ENCODE measurements at places on chromosomes 6 and 20. TPM values are rescaled to one million over a fixed set of nuclear protein-coding genes. Genes with fewer than 3 reads are reported as not detected.

The FKBP5 gene
- 18.5 TPM for polyA plus RNA-seq

The FOXF2 gene
- 0.14 TPM for polyA plus RNA-seq

DNA sequence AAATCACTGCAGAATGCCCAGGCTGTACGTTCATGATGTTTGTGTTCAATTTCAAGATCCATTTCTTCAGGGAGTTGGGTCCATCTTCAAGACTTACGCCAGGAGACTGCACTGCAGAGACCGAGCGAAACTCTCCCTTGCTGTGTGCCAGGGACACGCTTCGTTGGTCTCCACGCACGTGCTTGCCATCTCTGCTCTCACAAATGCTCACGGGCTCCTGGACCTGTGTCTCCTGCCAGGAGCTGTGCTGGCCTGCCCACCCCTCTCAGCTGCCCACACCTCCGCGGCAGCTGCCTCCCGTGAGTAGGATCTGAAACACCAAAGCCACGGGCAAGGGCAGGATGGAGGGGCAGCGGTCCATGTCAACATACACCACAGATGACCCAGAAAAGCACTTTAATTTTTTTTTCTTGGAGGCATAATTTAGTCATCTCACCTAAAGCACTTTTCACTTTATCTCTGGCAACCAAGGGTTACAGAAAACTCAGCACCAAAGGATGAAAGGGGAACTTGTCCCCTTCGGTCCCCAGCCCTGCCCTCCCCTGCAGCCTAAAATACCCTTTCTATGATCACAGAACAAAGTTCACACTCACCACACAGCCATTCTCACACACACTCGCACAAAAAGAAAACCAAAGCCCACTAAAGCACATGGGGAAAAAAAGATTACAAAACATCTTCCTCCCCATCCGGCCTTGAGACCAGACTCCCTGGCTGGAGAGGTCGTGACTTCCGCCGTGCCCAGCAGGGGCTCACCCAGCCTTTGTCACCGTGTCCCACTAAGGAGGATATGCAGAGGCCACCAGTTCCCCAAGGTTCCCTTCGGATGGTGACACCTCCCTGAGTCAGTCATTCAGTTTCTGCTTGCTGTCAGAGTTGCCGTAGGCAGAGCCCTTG lies 137.9 kb downstream of the AGPAT4 start:
- no peak for DNase-seq

The SLC12A5 gene
- polyA plus RNA-seq: 2.5 TPM

GRCh38 chr20:18223409-18223808 lies 64.9 kb upstream of the ZNF133 start:
- DNase-seq: no peak

DNA sequence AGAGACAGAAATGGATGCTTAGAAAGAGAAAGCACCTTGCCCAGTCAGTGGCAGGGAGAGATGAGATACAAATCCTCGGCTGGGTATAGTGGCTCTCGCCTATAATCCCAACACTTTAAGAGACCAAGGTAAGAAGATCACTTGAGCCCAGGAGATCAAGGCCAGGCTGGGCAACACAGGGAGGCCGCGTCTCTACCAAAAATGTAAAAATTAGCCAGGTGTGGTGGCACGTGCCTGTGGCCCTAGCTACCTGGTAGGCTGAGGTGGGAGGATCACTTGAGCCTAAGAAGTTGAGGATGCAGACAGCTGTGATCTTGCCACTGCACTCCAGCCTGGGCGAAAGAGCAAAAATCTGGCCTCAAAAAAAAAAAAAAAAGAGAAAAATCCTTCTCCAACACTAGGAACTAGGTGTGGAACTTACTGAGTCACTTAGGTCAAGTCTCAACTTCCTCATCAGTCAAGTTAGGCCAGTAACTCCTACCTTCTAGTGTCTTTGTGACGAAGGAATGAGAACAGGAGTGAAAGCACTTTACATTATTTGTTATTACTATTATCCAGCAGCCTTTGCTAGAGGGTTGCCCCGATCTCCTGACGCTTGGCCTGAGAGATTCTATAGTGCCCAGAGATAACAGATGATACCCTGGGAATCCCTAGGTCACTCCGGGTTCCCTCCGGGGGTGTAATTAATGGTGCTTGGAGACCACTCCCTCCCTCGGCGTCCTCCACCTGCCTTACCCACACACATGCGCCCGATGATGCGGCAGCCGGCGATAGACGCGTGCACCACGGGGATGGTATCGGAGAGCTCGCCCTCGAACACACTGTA lies 918 bp downstream of the EIF6 start:
- no peak for DNase-seq
